Gastroesophageal sphincter (tissue), 4 donors: ENCODE measurements at places on chromosomes 7 and 10. TPM values are rescaled to one million over a fixed set of nuclear protein-coding genes. Genes with fewer than 3 reads are reported as not detected.

Gene ZNF488
- not detected for total RNA-seq

Gene HTRA1
- total RNA-seq, result 111 TPM

Gene ZCWPW1
- total RNA-seq, result 4.9 TPM

Gene RBP3
- total RNA-seq, result not detected

Gene DPY19L1
- total RNA-seq, result 21.8 TPM

Gene PLEKHS1
- not detected for total RNA-seq

Gene AEBP1
- total RNA-seq, result 202 TPM

Gene NYAP1
- total RNA-seq, result 1.7 TPM

Gene CALHM3
- total RNA-seq, result not detected

GRCh38 chr7:98369726-98370125, 31.2 kb downstream of the BAIAP2L1 start:
- no peak for ATAC-seq

- no peak for ATAC-seq
These were observed 2.5 kb upstream of the SLIT1 start for GRCh38 chr10:97188261-97188711.

GRCh38 chr7:110095372-110096052, 995.4 kb upstream of the LRRN3 start:
- ATAC-seq, result no peak

DNA sequence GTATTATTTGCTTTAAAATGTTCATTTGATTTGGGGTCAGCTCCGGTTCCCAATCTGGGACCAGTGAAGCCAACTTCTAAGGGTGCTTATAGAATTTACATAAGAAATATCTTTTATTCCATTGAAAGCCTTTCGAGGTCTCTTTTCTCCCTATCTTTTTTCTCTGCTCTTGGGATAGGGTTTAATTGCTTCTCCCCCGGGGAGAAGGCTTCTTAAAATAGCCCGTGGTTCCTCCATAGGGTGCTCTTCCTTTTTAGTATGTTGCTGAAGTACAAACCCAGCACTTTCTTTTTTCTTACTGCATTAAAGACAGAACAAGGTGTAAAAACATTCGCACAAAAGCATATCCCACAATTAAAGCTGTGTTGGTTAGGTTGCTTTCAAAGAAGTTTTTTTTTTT, 107.5 kb downstream of the POU6F2 start:
- no peak for ATAC-seq

DNA sequence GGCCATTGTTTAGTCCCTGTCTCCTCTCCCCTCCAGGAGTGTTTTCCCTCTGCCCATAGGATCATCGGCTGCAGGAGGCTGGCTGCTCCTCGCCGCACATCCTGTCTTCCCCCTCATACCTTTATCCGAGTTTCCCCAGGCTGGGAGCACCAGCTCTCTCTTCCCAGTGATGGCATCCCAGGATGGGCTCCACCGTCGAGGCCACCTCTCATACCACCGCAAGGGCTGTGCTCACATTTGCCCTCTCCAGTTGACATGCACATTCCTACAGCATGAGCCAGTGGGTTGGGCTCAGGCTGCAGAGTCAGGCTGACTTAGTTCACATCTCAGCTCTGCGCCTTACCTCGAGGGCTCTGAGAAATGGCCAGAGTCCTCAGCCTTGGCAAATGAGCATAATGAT, 12.1 kb downstream of the HKDC1 start:
- no peak for ATAC-seq

DNA sequence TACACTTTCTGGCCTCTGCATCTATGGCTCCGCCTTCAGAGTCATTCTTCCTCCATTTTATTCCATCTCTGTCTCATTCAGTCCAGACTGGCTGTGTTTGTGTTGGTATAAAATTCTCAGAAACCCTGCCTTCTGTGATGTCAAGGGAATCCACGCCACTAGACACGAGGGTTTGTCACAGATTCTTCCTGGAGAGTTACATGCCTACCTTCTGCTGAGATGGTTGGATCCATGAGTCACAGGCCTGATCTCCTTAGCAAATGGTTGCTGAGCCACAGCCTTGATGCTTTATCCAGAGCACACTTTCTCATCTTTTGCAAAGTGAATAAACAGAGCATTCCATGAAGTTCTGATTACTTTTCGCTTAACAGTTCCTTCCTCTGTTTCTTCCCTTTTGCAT, 35.9 kb upstream of the TSPAN33 start:
- ATAC-seq, result no peak

DNA sequence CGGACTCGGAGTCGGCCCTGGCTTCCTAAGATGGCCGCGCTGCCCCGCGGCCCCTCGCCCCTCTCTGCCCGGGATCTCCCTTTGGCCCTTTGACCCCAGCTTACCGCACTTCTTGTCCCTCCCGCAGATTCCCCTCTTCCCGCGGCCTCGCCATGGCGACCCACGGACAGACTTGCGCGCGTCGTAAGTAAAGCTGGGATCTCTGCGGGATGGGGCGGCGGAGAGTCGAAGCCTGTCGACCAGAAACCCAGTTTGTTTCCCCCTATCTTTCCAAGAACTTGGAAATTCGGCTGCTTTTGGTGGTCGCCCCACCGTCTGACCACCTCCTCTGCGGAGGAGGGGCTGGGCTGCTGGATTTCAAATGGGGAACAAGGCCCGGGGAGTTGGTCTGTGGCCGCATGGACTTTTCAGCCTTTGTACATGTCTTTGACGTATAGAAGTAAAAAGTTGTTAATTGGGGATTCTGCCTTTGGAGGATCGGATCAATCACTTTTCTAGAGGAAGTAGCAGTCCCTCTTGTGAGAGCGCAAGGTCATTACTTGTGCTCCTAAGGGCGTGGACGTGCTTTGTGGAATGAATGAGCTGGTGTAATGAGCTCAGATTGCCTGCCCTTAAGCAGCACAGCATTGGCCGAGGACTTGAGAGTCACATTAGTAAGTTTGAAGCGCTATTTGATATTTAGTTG, 553 bp downstream of the VDAC2 start:
- ATAC-seq, result no peak

- no peak for ATAC-seq
These were observed 374.6 kb downstream of the THSD7A start for GRCh38 chr7:11457419-11457818.

DNA sequence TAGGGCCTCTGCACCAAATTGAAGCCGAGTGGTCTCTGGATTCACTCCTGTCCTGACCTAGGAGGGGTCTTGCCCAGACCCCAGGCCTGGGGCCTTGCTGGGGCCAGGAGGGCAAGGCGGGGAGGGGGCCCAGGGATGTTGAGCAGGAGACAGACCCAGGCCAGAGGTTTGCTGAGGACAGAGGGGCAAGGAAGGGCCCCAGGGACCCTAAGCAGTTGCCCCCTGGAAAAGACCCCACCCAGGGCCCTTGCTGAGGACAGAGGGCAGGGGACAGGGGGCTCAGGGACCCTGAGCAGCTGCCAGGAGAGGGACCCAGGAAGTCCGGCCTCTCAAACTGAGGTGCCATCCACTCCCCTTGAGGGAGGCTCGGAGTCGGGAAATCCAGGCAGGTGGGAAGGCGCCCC, 32.7 kb downstream of the FOXL3 start:
- peak; percentile 4 for ATAC-seq

GRCh38 chr7:116354546-116355423, 144.4 kb downstream of the TES start:
- ATAC-seq, result peak; percentile 62

- no peak for ATAC-seq
These were observed 7.5 kb upstream of the GPER1 start for GRCh38 chr7:1080252-1080920.

- ATAC-seq, result no peak
These were observed 269.7 kb downstream of the AGMO start for GRCh38 chr7:15292138-15292537.

- no peak for ATAC-seq
These were observed 548.0 kb downstream of the TCERG1L start for GRCh38 chr10:130763491-130763890.

GRCh38 chr7:47576031-47576865, 5.7 kb downstream of the TNS3 start:
- peak; percentile 74 for ATAC-seq

- ATAC-seq, result no peak
These were observed 80.1 kb downstream of the EMX2 start for GRCh38 chr10:117622471-117623184.

DNA sequence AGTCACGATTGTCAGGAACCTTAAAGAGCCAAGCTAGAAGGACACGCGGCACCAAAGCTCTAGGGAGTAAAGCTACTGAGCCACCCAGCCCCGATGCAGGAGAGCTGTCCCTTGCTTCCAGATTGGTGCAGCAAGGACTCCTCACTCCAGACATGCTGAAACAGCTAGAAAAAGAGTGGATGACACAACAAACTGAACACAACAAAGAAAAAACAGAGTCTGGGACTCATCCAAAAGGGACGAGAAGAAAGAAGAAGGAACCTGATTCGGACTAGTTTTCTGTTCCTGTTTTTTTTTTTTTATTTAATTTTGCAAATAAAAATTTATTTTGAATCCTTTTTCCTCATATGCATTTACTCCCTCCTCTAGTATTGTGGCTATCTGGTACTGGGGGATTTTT, 11.4 kb upstream of the HKDC1 start:
- ATAC-seq, result no peak

DNA sequence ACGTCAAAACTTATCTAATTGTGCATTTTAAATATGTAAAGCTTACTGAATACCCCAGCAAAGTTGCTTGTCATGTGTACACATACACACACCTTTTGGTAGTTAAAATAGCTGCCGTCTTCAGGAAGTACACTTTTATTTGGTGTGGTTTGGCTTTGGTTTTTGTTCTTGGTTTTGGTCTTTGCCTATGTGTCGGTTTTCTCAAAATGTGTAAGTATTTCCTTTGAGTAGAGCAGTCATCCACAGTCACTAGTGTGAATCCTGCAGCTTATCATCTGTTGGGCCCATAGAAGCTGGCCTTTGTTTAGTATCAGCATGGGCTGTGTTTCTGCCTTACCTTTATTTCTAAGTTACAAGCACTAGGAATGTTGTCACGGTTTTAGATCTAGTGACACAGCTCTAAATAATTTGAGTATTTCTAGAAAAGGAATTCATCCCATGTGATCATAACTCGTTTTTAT, 35.3 kb downstream of the NET1 start:
- no peak for ATAC-seq

DNA sequence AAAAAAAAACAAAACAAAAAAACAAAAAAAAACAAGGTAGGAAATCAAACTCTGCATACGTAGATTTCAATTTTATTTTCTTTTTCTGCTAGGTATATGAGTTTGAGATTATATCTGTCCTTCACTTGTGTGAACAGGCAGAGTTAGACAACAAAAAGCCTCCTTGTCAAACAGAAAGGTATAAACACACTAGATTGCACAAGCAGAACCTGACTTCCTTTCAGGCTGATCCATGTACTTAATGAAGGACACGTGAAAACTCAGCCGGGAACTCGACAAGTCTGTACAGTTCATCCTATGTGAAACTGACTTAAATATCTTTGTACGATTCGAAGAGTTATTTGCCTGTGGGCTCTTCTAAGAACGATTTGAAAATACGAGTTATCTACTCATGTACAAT, 254.1 kb downstream of the ARL4A start:
- no peak for ATAC-seq

GRCh38 chr7:80124526-80125264, 9.9 kb upstream of the GNAI1 start:
- no peak for ATAC-seq

- no peak for ATAC-seq
These were observed 151.5 kb downstream of the HPSE2 start for GRCh38 chr10:99084161-99084560.

- no peak for ATAC-seq
These were observed 202.9 kb upstream of the PLXNA4 start for GRCh38 chr7:132779164-132779563.

GRCh38 chr10:34346516-34347100, 468.5 kb downstream of the PARD3 start:
- no peak for ATAC-seq
